ENCODE measurements at places on chromosomes 6 and 20. TPM values are rescaled to one million over a fixed set of nuclear protein-coding genes. Genes with fewer than 3 reads are reported as not detected.

The POPDC3 gene
- 26.4 TPM for total RNA-seq

The CRISP3 gene
- not detected for total RNA-seq

The CAGE1 gene
- total RNA-seq, result not detected

The RCAN2 gene
- total RNA-seq, result not detected

The PACRG gene
- not detected for total RNA-seq

The GFOD1 gene
- total RNA-seq, result 2.0 TPM

The HTR1E gene
- total RNA-seq, result not detected
